ENCODE measurements at places on chromosomes 12 and 14.

DNA sequence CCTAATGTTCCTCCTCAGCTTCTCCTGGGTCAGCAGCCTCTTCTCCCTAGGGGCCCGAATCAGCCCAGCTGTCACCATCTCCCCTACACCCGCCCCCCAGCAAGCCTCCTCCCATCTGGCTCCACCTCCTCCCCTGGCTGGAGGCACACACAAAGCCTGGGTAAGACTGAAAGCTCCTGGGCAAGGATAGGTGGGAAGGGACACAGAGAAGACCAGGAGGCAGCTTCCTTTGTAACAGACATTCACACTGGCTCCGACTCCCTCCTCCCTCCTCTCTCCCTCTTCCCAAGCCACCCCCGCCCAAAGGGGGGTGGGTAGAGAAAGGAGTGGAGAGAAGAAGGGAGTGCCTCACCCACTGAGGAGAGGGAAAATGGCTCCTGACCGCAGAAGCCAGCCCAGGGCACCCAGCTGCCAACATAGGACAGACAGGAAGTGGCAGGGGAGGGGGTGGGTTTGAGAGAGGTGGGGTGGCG, 4.0 kb downstream of the CHD4 start:
- DNase-seq = no peak

- DNase-seq = no peak
These were observed 663 bp upstream of the SNAPC1 start for GRCh38 chr14:61761557-61761956.

GRCh38 chr14:95500201-95500681, 16.2 kb downstream of the SYNE3 start:
- no peak for DNase-seq

GRCh38 chr14:58985786-58986185, 202.7 kb upstream of the DAAM1 start:
- DNase-seq = no peak

All from NCI-H1092 (cell line).